Activated T-cell treated with anti-CD3 and anti-CD28 coated beads for 1 hour (primary cell): ENCODE measurements at places on chromosomes 16 and 17.
A peak's percentile ranks its signal among the peaks of the same experiment; 100 is the strongest.

DNA sequence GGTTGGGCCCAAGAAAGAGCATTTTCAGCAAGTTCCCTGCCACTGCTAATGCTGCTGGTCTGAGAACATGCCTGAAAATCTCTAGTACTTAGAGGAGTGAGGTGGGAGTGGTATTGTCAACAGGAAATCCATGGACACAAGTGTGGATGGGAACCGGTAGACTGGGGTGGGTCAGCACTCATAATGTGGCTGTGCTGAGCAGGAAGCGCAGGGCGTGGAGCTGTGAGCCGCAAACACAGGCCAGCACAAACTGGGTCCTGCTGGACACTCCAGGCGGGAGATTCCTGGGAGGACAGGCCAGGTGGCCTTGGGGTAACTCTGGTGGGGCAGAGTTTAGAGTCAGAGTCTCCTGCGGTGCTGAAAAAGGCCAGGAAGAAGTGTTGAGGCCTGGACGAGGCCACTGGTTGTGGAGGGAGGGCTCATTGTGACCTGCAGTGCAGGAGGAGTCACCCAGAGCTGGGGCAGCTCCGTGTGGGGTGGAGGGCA is 62.6 kb downstream of the BANP start:
- DNase-seq: no peak

- DNase-seq: no peak
Observed at GRCh38 chr16:10562361-10562899, 18.0 kb downstream of the EMP2 start.

DNA sequence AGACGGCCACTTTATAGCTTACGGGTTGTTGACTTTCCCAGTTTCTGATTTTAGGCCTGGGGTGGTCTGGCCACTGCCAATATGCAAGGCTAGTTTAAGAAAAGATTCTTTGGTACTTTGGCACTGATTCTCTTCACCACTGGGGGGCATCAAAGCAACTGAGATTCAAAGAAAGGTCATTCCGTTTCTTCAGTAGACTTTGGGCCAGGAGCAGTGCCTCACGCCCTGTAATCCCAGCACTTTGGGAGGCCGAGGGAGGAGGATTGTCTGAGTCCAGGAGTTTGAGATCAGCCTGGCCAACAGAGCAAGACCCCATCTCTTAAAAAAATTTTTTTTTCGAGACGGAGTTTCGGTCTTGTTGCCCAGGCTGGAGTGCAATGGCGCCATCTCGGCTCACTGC is 53.0 kb downstream of the RPA1 start:
- DNase-seq: no peak

DNA sequence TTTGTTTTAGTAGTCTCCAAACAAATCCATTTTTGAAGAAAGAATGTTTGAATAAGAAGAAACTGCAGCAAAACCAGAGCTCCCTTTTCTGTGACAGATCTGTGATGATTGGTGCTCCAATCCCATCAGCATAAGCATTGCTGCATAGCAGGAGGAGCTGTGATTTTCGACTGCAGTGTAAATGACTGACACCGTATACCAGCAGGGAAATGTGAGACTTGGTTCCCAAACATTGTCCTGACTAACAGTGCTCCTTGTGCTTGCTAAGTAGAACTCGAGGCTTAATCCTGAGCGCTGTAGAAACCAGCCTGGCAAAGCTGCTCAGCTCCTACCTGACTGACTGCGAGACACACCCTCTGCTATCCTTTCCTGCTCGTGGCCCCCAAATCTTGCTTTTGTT is 57.2 kb downstream of the NUP93 start:
- no peak for DNase-seq

GRCh38 chr17:68314916-68315535 is 23.7 kb downstream of the ARSG start:
- no peak for DNase-seq

- no peak for DNase-seq
Observed at GRCh38 chr16:85836706-85837582, 37.4 kb downstream of the COX4I1 start.

- DNase-seq: peak; percentile 49
Observed at GRCh38 chr17:68346448-68346847, 55.2 kb downstream of the ARSG start.

- peak; percentile 11 for DNase-seq
Observed at GRCh38 chr16:46947900-46948547, 25.4 kb downstream of the DNAJA2 start.

DNA sequence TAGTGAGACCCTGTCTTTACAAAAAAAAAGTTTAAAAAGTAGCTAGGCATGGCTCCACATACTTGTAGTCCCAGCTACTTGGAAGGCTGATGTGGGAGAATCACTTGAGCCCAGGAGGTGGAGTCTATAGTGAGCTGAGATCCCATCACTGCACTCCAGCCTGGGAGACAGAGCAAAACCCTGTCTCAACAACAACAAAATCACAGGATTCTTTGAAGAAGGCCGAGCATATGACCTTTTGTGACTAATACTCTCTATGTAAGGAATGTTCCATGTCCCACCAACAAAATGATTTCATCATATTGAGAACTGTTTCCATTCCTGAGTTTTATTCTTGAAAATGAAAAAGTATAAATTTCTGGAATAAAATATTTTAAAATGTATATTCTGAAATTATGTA is 58.9 kb upstream of the EFCAB3 start:
- no peak for DNase-seq

- no peak for DNase-seq
Observed at GRCh38 chr17:72142614-72143013, 21.8 kb downstream of the SOX9 start.

GRCh38 chr17:49996121-49996494 is 1.1 kb upstream of the DLX3 start:
- DNase-seq: no peak

- no peak for DNase-seq
Observed at GRCh38 chr17:58336456-58337209, 8.0 kb upstream of the TSPOAP1 start.

DNA sequence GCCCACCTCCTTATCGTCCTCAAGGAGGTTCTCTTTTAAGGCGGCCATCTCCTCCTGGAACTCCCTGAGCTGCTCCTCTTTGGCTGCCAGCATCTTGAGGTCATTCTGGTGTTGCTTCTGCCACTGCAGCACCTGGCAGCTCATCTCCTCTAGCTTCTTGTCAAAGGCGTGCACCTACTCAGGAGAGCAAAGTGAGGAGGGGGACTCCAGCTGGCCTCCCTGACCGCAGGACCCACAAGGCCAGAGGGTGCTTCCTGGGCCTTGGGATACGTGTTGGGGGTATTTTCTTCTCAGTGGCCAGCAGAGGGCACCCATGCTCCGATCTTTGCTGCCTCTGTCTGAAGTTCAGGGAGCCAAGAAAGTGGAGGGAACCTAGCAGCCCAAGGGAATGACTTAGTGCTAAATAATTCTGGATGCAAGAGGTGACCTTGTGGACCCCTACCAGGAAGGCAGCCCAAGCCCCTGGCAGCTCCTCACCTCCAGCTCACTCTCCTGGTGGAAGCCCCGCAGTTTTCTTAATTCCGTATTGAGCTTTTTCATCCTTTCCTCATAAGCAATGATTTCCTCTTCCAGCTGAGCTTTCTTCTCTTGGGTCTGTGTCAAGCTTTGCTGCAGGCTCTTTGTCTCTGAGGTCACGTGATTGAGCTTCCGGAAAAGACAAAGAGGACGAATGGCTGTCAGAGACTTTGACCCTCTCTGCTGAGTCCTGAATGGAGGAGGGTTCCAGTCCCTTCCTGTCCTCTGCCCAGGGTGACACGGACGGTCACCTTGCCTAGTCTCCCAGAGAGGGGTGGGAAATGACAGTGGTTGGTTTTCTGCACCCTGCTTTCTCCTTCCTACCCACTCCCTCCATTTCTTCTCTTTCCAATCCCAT is 31.4 kb downstream of the DHX38 start:
- peak; percentile 50 for DNase-seq

- no peak for DNase-seq
Observed at GRCh38 chr16:77574867-77575624, 140.2 kb upstream of the ADAMTS18 start.

DNA sequence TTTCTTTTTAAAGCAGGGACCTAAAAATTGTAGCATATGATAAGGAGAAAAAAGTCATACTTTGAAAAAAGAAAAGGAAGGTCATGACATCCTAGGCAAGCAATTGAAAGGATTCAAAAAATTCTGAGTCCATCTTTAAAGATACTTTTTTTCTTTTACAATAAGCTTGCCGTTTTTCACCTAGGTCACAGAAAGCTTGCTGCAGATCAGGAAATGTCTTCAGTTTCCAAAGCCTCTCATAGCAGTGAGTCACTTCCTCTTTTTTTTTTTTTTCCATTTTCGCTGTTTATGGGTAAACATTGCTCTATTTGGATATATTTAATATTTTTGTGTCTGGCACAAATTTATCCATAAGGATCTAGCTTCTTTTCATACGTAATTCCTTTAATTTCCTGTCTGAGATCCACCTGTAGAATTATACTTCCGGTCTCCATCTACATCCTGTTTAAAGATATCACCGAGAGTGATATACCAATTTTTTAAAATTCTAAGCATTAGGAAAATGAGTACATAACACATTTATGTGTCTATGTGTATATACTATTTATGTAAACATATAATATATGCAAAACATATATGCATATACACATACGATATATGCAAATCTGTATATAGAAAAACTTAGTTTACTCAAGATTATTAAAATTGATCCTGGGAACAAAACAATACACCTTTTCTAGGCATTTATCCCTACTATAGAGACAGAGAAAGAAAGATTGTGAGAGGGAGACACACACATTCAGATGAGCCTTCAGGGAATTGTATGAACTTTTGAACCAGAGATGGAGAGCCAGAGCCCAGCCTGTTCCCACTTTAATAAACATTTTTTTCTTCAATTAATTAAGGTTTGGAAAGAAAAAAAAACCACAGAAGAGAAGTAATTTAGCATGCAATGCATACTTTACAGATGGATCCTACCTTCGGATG is 134.4 kb downstream of the SKAP1 start:
- DNase-seq: no peak

DNA sequence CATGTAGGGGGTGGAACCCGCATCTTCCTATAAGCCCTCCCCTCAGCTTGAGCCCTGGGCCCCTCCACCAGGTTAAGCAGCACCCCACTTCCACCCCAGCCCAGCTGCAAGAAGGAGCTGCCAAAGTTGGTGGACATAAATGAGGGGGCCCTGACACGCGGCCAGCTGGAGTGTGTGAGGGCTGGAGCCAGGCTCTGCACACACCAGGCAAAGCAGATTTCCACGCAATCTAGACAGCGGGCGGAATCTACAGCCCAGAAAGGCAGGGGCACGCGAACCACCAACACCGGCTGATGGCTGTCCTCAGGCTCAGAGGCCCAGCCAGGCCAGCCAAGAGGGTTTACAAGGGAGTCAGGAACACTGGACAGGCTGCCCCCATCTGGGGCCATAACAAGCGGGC is 171.2 kb downstream of the ZNF423 start:
- DNase-seq: no peak

DNA sequence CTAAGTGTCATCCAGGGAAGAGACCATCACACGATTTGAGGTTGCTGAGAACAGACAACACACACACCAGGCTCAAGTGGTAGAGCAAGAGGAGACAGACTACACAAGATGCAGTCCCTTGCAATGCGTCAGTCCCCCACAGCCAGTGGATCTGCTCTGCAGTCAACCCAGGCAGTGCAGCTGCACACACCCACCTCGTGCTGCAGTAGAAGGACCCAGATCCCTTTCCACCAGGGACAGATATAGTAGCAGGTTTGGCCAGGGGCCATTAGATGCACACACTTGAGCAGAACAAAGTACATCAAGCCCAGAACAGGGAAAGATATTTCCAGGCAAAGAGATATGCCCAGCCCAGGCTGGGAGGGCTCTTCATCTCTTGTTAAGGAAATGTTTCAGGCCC is 112.9 kb downstream of the GRIN2A start:
- DNase-seq: no peak

- DNase-seq: no peak
Observed at GRCh38 chr16:17446661-17447060, 24.1 kb downstream of the XYLT1 start.

- DNase-seq: no peak
Observed at GRCh38 chr16:18783430-18784341, 6.4 kb downstream of the RPS15A start.

DNA sequence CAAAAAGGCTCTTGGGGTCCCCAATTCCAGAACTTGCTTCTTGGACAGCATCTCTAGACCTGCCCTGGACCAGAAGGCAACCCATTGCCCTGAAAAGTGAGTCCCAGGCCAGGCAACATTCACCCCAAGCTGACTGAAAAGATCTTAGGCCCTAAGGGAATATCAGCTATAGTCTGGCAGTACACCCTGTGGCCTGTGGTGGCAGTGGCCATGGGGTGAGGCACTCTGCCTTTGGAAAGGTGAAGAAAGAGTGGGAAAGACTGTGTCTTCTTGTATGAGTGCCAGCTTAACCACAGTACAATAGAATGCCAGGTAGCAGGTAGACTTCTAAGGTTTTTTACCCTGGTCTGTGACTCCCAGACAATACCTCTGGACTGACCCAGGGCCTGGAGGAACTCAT is 564.5 kb downstream of the CDH8 start:
- DNase-seq: no peak

GRCh38 chr17:57132663-57133062 is 47.6 kb downstream of the AKAP1 start:
- DNase-seq: no peak

DNA sequence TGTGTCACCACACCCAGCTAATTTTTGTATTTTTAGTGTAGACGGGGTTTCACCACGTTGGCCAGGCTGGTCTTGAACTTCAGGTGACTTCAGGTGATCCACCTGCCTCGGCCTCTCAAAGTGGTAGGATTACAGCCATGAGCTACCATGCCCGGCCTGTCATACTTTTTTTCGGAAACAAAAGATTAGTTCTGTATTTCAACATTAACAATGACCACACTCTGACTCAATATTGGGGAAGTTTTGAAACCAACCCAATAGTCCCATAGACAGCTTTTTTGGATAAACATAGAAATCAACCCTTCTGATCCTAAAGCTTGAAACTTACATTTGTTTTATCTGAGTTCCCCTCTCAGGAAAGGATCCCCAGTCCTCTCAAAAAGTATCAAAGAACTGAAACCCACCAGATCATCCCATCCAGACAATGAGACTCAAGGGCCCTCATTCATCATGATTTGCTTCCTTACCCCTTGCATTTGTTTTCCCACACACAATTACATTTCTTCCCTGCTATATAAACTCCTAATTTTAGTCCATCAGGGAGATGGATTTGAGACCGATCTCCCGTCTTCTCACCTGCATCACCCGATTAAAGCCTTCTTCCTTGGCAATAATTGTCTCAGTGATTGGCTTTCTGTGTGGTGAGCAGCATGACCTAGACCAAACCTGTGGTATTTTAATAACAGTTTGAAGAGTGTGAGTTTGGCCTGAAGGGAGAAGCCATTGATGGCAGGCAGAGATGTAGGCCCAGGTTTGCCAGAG is 7.2 kb upstream of the AGRP start:
- no peak for DNase-seq

- DNase-seq: no peak
Observed at GRCh38 chr16:15533386-15533785, 99.0 kb downstream of the BMERB1 start.
